Endothelial cell of umbilical vein (primary cell): ENCODE measurements at places on chromosomes 6 and 20.

GRCh38 chr6:55974688-55975087 lies 99.3 kb upstream of the BMP5 start:
- peak; percentile 11 for DNase-seq

- DNase-seq: no peak
Measured at GRCh38 chr6:134217105-134217797, 100.7 kb downstream of the SGK1 start.

DNA sequence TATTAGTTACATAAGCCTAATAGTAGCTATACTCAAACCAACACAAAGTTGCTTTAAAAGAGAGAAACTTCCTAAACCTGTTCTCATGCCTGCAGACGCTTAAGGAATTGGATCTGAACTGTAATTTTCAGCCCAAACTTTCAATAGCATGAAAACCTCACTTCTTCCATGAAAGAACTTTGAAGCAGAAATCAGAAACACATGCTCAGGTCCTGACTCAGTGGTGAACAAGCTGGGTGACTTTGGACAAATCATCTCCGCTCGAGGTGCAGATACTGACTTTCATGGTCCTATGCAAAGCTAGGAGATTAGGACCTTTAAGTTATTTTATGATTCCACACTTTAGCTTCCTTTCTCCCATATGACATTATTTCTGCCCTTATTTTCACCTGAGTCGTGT lies 36.5 kb downstream of the NOX3 start:
- no peak for DNase-seq

DNA sequence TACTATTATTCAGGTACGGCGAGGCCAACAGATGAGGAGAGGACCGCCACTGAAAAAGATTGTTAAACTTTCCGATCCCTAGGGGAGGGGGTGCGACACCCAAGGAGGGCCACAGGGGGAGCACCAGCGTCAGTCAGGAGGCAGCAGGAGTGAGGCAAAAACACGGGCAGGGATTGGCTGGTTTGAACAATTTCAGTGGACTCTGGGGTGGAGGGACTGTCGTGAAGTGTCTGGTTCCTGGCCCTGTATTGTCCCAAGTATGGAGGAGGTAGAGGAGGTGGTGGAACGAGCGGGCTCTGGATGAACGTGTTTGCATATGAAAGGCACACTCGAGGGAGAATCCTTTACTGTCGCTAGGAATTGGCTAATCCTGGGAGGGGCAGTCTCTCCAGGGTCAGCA lies 32.5 kb upstream of the MCUR1 start:
- no peak for DNase-seq

- no peak for DNase-seq
Measured at GRCh38 chr20:43017241-43018030, 172.3 kb downstream of the PTPRT start.

GRCh38 chr6:159963111-159963510 lies 5.8 kb upstream of the IGF2R start:
- no peak for DNase-seq

GRCh38 chr6:167588920-167589614 lies 237.6 kb upstream of the AFDN start:
- no peak for DNase-seq
